CD4-positive, alpha-beta memory T cell (primary cell): ENCODE measurements at places on chromosomes 6 and 20.

DNA sequence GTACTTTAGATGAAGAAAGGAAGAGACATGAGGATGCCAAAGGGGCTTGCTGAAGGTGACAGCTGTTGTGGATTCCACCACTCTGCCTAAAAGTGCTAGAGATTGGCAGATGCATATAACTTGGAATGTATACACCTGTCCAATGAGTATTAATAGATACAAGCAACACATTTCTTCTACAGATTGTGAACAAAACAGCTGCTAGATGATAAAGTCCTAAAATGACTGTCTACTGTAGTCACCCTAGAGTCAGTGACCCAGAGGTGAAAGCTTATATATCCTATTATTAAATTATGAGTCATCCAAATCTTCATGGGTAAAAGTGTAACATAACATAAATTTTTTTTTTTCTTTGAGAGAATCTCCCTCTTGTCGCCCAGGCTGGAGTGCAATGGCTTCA lies 5.2 kb downstream of the RNF217 start:
- no peak for DNase-seq

DNA sequence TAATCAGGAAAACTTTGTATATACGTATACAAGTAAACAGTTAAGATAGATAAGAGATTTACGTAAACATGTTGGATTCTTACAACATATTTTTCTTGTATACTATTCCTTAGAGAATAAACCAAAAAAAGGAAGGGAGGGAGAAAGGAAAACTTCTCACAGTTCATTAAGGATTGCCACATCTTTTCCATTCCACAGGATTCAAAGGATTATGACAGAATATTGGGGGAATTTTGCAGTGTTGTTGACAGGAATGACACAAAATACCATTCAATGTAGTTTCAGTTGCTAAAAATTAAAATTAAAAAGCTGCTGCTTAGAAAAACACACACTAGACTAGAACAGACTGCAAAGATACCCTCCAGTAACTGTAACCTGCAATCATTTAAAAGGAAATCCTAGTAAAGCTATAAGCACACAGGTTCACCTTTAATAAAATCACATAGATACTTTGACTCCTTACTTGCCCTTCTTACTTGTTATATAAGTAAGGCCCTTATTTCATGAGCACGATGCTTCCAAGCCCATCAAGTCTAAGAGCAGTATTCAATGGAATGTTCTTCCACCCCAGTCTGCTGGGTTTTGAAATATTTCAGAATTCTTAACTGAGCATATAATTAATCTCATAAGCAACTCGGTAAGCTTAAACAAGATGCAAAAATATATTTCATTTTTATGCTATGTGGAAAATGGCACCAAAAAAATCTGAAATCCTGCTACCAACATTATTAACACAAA lies 107.8 kb downstream of the SMLR1 start:
- DNase-seq: no peak

GRCh38 chr20:43662943-43663655 lies 3.8 kb upstream of the MYBL2 start:
- no peak for DNase-seq

DNA sequence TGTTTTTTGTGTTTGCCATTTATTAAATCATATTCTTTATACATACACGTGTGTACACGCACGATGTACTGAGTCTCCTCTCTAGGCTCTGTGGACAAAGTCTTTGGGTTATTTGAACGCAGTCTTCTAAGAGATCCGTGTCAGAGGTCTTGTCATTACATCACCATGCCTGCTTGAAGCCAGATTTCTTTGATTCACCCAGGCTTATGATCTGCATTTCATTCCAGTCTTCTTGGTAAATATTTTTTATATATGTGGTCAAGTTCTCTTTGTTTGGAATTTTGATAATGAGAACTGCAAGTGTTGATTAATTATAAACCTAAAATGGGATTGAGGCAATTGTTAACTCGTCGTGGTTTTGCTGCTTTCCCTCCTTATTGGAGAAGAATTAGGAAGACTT lies 34.6 kb downstream of the KCNS1 start:
- no peak for DNase-seq

DNA sequence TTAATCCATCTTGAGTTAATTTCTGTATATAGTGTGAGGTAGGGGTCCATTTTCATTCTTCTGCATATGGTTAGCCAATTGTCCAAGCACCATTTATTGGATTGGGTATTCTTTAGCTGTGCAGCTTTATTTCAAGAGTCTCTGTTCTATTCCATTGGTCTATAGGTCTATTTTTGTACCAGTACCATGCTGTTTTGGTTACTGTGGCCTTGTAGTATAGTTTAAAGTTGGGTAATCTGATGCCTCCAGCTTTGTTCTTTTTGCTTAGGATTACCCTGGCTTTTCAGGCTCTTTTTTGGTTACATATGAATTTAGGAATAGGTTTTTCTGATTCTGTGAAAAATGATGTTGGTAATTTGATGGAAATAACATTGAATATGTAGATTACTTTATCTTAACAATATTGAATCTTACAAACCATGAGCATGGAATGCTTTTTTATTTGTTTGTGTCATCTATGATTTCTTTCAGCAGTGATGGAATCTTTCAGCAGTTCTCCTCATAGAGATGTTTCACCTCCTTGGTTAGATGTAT lies 47.0 kb downstream of the TNFAIP3 start:
- no peak for DNase-seq

DNA sequence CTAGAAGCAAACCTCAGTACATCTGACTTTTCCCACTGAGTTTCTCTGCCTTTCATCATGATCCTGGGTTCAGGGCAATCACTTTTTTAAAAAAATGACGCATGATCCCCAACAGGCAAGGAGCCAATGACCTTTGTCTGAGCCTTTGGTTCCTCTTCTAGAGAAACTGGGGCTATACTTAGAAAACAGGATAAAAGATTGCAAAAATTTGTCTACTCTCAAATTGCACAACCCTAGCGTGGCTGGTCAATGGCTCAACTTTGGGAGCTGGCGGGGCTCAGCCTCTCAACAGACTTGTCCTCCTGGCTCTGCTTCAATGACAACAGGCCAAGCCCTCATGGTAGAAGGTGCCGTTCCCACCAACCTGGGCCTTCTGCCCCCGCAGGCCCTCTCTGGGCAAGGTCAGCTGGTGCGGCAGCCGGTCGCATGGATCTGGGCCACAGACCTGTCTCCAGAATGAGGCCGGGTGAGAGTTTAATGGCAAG lies 48.7 kb downstream of the PDYN start:
- no peak for DNase-seq

DNA sequence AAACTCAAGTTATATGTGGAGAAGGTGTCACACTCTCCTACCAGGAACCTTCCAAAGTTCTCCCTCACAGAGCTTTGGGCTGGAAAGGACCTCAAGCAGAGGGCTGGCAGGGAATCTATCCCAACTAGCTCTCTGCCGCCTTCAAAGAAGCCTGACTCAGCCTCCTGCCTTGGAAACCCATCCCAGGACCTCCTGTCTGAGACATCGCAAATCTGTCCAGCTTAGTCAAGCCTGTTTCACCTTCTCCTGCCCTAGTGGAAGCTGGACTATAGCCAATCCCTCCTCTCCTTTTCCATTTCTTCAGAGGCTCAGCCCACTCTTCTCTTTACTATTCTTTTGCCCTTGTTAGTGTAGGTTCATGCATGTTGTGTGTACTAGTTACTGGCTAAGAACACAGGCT lies 48.2 kb upstream of the FOXP4 start:
- DNase-seq: no peak

DNA sequence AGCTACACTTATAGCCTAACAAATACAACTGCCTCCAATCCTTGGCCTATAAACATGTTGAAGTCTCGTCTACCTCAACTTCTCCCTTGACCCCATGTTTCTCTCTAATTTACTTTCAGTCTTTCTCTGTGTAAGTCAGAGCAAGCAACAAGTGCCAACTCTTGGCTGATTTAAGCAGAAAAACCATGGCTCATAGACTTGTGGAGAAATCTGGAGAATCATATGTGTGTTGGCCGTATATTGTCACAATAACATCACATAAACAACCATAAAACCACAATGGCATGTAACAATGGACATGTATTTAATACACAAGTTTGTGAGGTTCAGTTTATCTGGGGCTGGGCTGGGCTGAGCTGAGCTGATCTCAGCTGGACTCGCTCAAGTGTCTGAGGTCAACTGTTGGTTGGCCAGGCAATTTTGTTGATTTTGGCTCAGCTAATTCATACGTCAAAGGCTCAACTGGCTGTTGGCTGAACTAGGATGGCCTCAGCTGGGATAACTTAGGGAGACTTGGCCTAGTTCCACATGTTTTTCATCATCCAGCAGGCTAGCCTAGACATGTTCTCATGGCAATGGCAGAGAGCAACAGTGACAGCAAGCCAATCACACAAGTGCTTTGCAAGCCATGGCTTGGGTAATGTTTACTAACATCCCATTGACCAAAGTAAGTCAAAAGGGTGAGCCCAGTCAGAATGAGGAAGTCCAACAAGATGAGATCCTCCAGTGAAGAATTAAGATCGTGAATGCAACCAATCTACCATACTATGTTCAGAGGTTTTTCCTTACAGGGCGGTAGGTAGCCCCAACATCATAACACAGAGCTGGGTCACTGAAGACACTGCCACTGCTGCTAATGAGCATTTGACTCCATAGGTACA lies 12.9 kb upstream of the TBC1D22B start:
- no peak for DNase-seq

DNA sequence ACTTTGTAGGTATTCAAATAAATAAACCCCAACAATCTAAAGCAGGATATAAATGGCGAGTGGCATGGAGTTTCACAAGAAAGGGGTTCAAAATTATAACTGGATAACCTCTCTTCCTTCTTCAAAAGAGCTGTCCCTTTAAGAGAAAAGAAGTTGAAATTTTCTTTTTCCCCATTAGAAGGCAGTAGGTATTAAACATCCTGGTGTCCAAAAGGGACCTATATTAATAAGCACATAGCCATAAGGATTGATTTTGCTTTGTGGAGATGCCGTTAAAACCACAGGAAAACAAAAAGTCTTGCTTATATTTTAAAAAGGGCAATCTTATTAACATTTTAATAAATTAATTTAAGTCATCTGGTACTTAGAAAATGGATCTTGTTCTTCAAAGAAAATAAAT lies 76.5 kb downstream of the LYRM4 start:
- DNase-seq: no peak

DNA sequence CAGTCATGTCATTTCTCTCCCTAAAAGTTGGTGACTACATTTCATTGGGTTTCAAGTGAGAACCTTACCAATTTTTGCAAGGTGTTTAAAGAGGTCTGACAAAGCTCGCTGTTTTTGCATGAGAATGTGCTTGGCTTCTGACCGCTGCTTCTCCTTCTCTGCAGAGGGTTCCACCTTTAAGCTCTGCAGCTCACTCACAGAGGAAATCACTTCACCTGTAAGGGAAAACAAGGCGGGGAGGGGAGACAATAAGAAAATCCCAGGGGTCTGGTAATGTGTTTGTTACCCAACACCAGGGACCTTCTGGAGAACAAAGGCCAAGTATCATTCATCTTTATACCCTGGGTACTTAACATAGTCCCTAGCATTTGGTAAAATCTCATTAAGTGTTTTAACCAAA lies 40.0 kb upstream of the LYRM2 start:
- no peak for DNase-seq

DNA sequence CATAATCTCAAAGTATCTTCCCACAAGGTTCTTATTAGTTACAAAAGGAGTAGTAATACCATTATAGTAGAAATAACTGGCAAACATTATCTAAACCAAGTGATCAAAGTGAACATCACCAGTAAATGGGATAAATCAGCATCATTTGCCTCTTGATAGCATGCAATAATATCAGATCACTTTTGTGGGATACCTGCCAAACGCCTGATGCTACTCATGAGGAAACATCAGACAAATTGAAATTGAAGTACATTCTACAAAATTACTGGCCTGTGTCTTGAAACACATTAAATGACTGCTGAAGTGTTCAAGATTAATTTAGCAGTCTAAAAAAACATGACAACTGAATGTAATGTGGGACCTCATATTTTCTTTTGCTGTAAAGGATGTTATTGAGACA lies 208.1 kb downstream of the TINAG start:
- no peak for DNase-seq

DNA sequence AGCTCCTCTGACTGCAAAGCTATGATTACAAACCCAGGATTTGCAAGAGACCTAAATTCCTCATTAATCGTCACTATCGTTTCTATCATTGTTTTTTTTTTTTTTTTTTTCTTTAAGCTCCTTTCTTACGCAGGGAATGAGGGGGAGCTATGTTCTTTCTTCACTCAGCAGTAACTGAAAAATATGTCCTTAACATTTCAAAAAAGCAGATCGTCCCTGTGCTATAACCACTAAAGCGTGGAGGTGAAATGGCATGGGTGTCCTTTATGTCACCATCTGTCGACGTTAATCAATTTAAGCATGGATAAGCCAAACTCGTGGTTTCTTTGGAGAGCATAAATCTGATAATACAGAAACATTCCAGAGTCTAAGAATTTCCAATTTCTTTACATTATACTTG lies 67.9 kb upstream of the TRAF3IP2 start:
- no peak for DNase-seq

DNA sequence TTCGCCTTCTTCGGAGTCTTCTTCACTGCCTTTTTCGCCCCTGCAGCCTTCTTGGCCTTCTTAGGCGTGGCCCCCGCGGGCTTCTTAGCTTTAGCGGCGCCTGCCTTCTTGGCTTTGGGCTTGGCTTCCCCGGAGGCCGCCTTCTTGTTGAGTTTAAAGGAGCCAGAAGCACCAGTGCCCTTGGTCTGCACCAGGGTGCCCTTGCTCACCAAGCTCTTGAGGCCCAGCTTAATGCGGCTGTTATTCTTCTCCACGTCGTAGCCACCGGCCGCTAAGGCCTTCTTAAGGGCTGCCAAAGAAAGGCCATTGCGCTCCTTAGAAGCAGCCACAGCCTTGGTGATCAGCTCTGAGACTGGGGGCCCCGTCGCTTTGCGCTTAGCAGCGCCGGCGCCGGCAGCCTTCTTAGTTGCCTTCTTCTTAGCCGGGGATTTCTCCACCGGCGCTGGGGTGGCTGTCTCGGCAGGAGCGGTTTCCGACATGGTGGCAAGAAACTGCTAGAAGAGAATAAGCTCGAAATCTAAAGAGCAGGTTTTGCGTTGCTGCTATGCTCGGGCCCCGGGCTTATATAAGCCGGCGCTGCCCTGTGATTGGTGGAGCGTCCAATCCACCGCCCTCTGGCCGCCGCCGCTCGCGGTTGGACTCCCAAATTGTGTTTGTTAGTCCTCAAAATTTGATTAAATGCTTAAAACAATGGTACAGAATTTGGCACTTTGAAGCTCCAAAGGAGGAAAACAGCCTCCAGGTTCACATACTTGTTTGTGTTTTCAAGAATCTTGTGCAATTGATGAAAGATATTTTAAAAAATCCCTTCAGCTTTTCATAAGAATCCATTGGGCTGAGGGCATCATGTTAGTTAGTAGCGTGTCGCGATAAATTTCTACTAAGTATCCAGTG lies 44.9 kb downstream of the OR2B2 start:
- peak; percentile 64 for DNase-seq

- no peak for DNase-seq
Measured at GRCh38 chr20:44494681-44495080, 19.0 kb downstream of the TTPAL start.

GRCh38 chr6:23340271-23340670 lies 770.9 kb downstream of the HDGFL1 start:
- no peak for DNase-seq

GRCh38 chr6:39173270-39173669 lies 56.0 kb downstream of the KCNK5 start:
- no peak for DNase-seq

- no peak for DNase-seq
Measured at GRCh38 chr6:42294759-42295158, 77.1 kb upstream of the MRPS10 start.

GRCh38 chr6:75484535-75484934 lies 9.1 kb downstream of the FILIP1 start:
- no peak for DNase-seq

GRCh38 chr6:131875647-131876046 lies 67.8 kb downstream of the ENPP1 start:
- DNase-seq: no peak

GRCh38 chr20:23050847-23051627 lies 1.6 kb upstream of the THBD start:
- no peak for DNase-seq
